Lower lobe of right lung (tissue), 2 donors: ENCODE measurements at places on chromosomes 4 and X. TPM values are rescaled to one million over a fixed set of nuclear protein-coding genes. Genes with fewer than 3 reads are reported as not detected.

GYPA gene
- not detected for total RNA-seq

PITX2 gene
- total RNA-seq = not detected

CXCL3 gene
- 12.1 TPM for total RNA-seq

SPATA4 gene
- total RNA-seq = 1.2 TPM

GRCh38 chrX:19303256-19303880 lies 40.4 kb upstream of the PDHA1 start:
- no peak overlapping the region for H3K4me3 ChIP-seq
- no peak for DNase-seq
- H3K27ac ChIP-seq = no peak overlapping the region
- H3K36me3 ChIP-seq = no peaks in the 10 kb centered on the region
- H3K27me3 ChIP-seq = no peaks in the 10 kb centered on the region

DNA sequence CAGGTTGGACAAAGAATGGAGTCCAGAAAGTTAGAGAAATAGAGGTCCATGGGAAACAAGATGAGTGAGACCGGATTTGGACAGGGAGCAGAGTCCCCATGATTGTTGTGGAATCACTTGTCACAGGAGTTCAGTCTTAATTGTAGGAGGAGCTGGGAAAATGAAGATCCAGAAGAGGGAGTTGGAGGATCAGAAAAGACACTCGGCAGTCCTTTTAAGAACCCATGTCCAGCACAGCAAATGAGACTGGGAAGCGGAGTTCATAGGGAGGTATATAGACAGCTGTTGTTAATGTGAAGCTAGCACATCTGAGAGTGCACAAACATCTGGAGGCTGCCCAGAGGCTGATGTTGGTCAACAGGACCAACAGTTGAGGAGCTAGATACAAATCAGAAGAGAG lies 111.4 kb upstream of the RXFP1 start:
- H3K27me3 ChIP-seq = no peaks in the 10 kb centered on the region
- H3K4me1 ChIP-seq = no peaks in the 10 kb centered on the region
- no peaks in the 10 kb centered on the region for H3K36me3 ChIP-seq
- H3K4me3 ChIP-seq = no peak overlapping the region
- H3K27ac ChIP-seq = no peak overlapping the region

DNA sequence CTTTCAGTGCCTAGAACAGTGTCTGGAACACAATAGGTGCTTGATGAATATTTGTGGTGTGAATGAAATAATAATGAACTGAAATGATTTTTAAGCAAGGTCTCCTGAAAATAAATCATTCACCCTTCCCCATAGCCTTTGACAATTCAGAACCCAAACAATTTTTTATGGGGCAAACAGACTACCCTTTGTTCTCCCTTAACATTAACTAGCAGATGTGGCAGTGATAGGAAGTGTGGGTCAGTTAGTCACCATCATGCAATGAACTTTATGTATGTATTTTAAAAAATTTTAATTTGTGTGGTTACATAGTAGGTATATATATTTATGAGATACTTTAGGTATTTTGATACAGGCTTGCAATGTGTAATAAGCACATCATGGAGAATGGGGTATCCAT lies 27.2 kb upstream of the CD40LG start:
- no peak overlapping the region for H3K4me3 ChIP-seq
- H3K27me3 ChIP-seq = no peaks in the 10 kb centered on the region
- no peaks in the 10 kb centered on the region for H3K36me3 ChIP-seq
- no peaks in the 10 kb centered on the region for H3K4me1 ChIP-seq
